Left lung (tissue), 14 donors: ENCODE measurements at places on chromosomes 2 and 18. TPM values are rescaled to one million over a fixed set of nuclear protein-coding genes. Genes with fewer than 3 reads are reported as not detected.

The ANTXR1 gene
- 70.2 TPM for total RNA-seq

The TLX2 gene
- not detected for total RNA-seq

DNA sequence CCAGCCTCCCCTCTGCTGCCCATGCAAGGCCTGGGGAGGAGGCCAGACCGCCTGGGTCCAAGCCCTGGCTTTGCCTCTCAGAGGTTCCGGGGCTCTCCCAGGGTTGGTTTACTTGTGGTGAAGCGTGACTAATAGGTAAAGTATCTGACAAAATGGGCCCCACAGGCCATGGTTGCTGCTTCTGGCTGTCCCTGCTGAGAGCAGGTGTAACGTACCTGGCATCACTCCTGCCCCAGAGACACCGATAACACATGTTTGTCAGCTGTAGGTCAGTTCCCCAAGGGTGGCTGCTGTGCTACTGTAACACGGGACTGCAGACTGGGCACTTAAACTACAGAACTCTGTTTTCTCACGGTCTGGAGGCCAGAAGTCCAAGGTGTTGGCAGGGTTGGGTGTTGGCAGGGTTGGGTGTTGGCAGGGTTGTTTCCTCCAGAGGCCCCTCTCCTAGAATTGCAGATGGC lies 34.1 kb downstream of the ODC1 start:
- no peak for DNase-seq

DNA sequence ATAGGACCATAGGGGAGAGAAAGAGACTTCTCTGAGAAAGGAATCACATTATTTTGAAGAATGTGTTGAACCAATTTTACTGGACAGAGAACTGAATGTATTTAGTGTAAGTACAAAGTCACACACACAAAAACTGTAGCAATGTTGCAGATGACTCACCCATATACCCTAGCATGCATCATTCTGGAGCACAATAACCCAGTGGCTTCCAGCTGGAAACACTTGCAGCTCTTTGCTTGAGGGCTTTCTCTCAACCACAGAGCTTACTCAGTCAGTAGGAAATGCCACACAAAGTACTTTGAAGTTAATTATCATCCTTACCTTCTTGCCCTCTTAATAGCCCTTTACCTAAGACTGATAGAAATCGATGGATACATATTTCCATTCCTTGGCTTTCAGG lies 760.0 kb upstream of the FSHR start:
- DNase-seq, result no peak

DNA sequence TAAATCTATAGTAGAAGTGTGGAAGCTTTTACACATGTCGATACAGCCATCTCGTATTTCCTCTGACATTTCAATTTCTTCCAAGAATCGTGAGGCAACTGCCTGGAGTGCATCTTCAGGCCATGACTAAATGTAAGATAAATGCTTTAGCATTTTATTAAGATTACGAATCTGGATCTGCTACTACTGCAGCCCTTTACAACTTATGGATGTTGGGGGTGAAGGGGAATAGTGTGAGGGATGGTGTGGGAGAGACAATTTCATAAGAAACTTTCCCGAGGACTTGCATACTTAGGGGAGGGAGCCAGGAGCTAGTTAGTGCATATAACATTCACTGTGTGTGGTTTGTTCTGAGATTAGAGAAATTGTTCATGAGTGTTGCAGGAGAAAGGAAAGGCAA lies 204.8 kb downstream of the SLC39A10 start:
- DNase-seq, result no peak

DNA sequence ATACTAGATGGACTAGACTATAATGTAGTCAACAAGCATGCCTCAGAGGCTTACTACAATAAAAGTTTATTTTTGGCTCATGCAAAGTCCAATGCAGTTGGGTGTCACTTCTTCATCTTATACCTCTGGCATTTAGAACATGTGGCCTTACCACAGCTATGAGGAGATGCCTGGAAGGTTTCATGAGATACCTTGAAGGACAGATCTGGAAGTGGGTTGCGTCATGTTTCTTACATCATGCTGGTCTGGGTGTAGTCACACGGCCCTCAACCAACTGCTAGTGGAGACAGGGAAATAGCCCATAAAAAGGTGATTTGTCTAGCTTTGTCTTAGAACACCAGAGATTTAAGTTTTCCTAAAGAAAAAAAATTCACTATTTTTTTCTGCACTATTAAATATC lies 91.7 kb upstream of the MMADHC start:
- DNase-seq, result no peak

- peak; percentile 80 for DNase-seq
Observed at GRCh38 chr2:175167076-175167791, 769 bp downstream of the ATF2 start.

- DNase-seq, result no peak
Observed at GRCh38 chr2:46392561-46393346, 86.6 kb upstream of the TMEM247 start.

DNA sequence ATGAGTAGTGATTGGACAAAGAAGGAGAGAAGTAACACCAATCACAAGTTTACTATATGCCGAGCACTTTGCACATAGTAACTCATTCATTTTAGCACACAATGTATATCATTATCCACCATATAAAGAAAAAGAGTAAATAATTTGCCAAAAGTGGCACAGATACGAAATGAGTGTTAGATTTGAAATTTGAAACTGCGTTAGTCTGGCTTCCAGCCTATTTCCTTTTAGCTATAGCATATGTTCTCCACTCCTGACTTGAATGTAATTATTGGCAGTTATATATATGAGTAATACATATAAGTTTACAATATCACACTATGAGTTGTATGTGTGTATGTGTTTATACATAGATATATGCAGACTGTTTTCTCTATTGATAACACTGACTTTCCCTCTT lies 98.6 kb downstream of the NOL4 start:
- DNase-seq, result no peak
